Activated T-cell treated with anti-CD3 and anti-CD28 coated beads, Interleukin-2, amount 50 U/mL, for 72 hours (primary cell): ENCODE measurements at places on chromosomes 2 and 18.

GRCh38 chr18:44708451-44709083 lies 27.9 kb downstream of the SETBP1 start:
- DNase-seq, result no peak

DNA sequence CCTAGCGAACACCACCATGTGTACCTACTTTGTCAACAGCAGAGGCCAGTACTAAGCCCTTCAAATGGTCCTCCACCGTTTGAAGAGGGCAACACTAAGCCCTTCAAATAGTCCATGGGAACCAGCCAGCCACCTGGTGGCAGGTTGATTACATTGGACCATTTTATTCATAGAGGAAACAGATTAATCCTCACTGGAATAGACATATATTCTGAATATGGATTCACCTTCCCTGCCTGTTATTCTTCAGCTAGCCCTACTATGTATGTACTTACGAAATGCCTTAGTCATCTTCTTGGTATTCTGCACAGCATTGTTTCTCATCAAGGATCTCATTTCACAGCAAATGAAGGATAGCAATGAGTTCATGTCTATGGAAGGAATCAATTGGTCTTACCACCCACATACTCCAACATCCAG lies 10.0 kb upstream of the ZNF396 start:
- DNase-seq, result no peak

GRCh38 chr2:20622296-20622686 lies 28.6 kb downstream of the HS1BP3 start:
- DNase-seq, result no peak

DNA sequence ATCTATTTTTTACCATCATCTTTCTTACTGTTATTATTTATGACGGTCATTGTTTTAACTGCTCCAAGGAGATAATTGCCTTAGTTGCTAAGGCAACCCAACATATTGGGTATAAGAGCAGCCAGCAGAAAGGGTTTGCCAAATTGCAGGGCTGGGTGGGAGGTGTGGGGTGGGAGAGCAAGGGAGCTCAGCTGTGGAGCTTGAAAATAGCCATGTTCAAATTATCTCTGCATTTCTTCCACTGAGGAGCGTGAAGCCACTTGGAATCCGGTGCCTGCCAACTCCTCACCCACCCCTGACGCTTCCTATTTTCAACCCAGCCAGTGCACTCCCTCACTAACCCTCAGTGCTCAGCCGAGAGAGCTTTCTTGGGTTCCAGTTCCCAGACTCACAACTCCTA lies 60.8 kb downstream of the SETBP1 start:
- DNase-seq, result no peak
